ENCODE measurements at places on chromosomes 12 and 14. TPM values are rescaled to one million over a fixed set of nuclear protein-coding genes. Genes with fewer than 3 reads are reported as not detected.

Gene DLK1
- not detected for total RNA-seq

Gene CPNE6
- not detected for total RNA-seq

Gene TAS2R9
- not detected for total RNA-seq

Gene TSHR
- total RNA-seq, result 0.22 TPM

Gene OLR1
- not detected for total RNA-seq

Gene FLRT2
- 21.3 TPM for total RNA-seq

Gene SALL2
- total RNA-seq, result 0.65 TPM

Gene ZNF410
- total RNA-seq, result 73.7 TPM

Gene NEUROD4
- not detected for total RNA-seq

Gene COX8C
- 0.39 TPM for total RNA-seq

Data from placental epithelial cell (primary cell).